ENCODE measurements at places on chromosomes 7 and 10.
A peak's percentile ranks its signal among the peaks of the same experiment; 100 is the strongest.

- no peak for DNase-seq
These were observed 27.5 kb downstream of the XPNPEP1 start for GRCh38 chr10:109895848-109896247.

- DNase-seq, result no peak
These were observed 8.6 kb downstream of the WNT16 start for GRCh38 chr7:121337398-121337797.

GRCh38 chr10:95183271-95184230 lies 10.5 kb upstream of the ACSM6 start:
- DNase-seq, result peak; percentile 50

GRCh38 chr10:48330269-48330668 lies 23.8 kb downstream of the MAPK8 start:
- DNase-seq, result no peak

DNA sequence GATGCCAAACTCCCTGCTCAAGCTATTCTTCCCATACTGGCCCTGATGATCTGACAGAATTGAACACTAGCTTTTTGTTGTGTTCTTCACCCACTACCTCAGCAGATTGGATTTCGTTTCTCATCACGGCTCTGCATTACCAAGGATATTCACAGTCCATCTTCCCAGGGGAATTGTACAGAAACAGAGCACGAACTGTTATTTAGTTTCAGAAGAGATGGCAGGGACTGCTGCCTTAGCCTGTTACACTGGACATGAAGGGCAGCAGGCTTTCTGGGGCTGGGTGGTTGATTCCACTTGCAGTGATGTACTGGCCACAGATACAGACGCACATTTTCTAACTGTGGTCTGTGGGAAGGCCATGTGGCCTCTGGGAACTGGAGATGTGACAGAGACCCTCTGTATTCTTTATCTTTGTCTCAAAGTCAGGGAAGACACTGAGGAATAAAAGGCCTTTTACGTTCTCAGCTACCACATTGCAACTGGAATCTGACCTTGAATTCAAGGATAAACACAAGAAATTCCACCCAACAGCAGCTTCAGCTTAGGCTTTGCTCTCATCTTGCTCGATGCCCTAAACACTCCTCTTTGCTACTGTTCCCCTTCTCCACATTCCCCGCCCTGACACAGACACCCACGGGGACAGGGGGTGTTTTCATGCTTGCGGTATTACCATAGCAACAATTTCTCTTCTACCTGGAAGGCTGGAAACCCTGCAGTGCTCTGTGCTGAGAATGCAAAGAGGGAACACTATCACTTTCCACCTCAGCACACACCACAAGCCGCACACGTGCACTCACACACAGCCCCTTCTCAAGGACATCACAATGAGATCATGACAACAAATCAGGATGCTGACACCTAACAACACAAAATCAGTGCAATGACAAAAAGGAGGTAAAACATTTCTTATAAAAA lies 81.7 kb downstream of the RNF216 start:
- DNase-seq, result peak; percentile 20

DNA sequence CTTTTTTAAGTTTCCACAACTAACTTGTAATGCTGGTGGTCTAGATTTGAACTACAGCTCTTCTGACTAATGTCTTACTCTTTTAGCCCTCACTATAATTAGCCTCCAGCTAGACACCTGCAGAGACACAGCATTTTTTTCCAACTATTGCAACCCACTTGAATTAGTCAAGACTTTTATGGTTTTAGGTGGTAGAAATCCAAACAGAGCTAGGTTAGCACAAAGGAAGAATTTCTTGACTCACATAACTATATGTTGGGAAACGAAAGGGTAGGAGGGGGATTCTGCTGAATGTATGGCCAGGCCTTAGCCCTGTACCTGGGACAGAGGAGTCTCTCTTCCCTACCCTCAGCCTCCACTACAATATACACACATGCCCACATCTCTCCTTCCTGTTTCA lies 586.1 kb downstream of the INHBA start:
- no peak for DNase-seq

DNA sequence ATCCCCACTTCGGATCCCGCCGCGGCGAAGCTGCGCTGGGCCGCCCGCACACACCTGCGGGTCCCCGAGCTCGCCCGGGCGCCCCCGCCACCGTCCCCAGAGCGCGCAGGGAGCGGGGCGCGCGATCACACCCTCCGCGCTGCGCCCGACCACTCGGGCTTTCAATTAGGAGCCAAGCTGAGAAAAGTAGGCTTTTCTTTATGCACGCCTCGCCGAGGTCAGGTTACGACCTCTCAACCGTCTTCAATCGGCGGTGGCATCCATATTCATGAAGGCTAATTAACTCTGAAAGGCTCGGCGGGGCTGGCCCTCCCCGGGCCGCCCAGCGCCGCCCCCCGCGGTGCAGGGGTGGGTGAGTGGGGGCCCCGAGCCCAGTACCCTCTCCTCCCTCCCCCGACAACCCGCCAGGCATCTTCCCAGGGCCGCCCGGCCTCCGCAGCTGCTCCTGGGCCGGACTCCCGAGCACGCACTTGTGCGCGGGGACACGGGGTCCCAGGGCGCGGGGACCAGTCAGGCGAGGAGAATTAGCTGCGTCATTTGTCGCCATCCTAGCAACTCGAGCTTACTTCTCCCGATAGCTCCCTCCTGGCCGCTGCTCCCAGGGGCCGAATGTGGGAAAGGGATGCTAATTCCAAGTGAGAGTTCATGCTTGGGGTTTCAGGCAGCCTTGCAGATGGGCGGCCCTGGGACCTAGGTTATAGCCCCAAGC lies 155.5 kb upstream of the LYZL2 start:
- DNase-seq, result peak; percentile 4

DNA sequence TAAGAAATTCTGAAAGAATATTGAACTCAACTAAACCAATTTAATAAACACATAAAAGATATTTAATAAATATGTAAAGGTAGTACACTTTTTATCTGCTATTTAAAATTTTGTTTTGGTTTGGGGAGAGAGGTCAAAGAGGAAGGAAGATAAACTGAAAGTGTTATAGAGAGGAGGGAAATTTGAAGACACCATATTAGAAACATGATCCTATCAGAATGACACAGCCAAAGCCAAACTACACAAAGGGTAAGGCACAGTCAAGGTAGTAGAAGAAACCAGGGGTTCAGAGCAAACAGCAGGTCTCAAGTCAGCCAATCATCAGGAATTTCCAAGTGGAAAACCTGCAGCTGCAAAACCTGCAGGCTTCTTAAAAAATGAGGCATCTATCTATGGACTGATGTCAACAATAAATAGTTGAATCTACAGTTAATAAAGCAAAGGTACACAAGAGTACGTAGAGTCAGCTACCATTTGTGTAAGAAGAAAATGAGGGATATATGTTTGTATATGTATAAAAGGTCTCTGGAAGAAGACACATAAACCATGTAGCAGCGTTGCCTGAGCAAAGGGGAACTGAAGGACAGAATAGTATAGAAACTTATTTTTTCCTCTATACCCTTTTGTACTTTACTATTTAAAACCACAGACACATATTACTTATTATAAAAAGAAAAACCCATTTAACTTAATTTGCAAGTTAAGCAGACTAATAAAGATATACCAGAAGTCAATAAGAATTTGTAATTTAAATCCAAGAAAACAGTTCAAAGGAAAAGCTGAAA lies 10.0 kb downstream of the ZNF800 start:
- no peak for DNase-seq
